ENCODE measurements at places on chromosomes 5 and 9.

DNA sequence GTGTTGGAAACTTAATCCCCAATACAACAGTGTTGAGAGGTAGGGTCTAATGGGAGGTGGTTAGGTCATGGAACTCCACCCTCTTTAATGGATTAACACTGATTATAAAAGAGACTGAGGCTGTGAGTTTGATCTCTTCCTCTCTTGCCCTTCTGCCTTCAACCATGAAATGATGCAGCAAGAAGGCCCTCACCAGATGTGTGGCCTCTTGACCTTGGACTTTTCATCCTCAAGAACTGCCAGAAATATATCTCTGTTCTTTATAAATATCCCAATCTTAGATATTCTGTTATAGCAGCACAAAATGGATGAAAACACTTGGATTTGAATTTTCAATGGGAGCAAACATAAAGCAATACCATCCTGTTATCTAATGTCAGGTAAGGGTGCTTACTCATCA lies 67.6 kb downstream of the NMUR2 start:
- no peak for DNase-seq

GRCh38 chr5:66553368-66553912 lies 42.8 kb upstream of the MAST4 start:
- no peak for DNase-seq

DNA sequence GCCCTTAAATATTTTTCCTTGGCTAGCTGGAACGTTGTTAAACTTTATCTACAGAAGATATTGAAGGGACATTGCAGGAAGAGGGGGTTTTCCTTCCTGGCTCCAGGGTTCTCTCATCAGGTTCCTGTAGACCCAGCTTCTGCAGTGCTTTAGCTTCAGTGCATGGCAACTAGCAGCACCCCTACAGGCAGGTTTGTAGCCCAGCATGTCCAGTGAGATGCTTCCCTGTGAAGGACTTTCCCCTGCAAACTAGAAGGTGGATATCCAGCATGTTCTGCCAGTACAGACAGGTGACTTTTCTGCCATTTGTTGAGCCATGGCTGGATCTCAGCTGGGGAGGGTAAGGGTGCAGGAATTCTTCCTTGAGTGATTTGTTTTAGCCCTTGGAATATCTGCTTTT lies 10.4 kb downstream of the CCL28 start:
- no peak for DNase-seq

- DNase-seq, result no peak
Measured at GRCh38 chr5:66874004-66874403, 277.8 kb downstream of the MAST4 start.

GRCh38 chr9:95048225-95049087 lies 269.1 kb downstream of the FANCC start:
- peak; percentile 85 for DNase-seq

- DNase-seq, result peak; percentile 30
Measured at GRCh38 chr5:112930082-112930344, 8.0 kb upstream of the REEP5 start.

- no peak for DNase-seq
Measured at GRCh38 chr9:77808751-77809081, 160.6 kb upstream of the GNA14 start.

GRCh38 chr5:61578858-61579503 lies 246.9 kb downstream of the ZSWIM6 start:
- no peak for DNase-seq

GRCh38 chr9:124255222-124255621 lies 2.5 kb upstream of the NEK6 start:
- no peak for DNase-seq

DNA sequence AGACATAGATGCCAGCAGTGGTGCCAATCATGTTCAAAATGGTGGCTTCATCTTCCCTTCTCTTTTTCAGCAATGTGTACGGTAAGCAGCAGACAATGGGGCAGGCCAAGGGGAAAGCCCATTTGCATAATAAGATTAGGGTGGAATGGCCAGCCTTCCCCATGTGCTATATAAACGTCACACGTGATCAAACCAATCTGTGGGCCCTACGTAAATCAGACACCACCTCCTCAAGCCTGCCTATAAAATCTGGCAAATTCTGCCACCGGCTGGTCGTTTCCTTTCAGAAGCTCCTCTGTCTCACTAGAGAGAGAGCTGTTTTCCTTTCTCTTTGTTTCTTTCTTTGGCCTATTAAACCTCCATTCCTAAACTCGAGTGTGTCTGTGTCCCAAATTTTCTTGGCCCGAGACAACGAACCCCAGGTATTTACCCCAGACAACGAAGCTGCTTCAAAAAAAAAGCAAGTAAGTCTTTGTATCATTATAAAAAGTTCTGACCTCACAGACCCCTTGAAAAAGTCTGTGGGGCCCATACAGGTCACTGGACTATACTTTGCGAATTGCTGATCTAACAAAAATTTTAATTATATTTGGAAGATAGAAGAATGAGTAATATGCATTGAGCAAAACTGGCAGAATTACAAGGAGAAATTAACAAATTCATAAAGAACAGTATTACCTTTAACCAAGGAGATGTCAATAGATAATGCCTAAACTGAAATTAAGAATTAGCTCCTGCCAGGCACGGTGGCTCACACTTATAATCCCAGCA lies 15.2 kb downstream of the ZBTB5 start:
- DNase-seq, result no peak

GRCh38 chr5:124103671-124104070 lies 591.7 kb downstream of the CSNK1G3 start:
- no peak for DNase-seq

DNA sequence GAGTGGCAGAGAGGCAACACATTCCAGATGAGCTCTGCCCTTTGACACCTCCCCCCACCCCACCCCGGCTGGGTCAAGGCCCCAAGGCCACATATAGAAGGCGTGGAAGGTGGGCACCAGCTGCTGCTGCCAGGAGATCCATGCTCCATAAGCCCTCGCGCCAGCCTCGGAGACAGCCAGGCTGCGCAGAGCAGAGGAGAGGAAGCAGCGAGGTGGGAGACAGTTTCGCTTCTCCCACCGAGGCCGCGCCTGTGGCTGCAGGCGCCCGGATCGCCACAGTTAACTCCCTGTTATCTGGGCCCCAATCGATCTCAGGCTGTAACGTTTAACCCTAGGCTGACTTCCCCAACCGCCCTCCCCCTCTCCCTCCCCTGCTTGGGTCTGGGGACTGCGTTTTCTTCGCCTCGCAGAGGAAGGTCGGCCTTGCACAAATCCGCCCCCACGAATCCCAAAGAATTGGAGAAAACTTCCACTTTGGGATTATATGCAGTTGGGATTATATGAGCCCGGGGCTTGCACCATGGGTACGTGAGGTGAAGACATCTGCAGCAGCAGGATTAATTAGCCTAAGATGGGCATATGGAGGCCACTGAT lies 1.1 kb upstream of the CXXC5 start:
- DNase-seq, result no peak

DNA sequence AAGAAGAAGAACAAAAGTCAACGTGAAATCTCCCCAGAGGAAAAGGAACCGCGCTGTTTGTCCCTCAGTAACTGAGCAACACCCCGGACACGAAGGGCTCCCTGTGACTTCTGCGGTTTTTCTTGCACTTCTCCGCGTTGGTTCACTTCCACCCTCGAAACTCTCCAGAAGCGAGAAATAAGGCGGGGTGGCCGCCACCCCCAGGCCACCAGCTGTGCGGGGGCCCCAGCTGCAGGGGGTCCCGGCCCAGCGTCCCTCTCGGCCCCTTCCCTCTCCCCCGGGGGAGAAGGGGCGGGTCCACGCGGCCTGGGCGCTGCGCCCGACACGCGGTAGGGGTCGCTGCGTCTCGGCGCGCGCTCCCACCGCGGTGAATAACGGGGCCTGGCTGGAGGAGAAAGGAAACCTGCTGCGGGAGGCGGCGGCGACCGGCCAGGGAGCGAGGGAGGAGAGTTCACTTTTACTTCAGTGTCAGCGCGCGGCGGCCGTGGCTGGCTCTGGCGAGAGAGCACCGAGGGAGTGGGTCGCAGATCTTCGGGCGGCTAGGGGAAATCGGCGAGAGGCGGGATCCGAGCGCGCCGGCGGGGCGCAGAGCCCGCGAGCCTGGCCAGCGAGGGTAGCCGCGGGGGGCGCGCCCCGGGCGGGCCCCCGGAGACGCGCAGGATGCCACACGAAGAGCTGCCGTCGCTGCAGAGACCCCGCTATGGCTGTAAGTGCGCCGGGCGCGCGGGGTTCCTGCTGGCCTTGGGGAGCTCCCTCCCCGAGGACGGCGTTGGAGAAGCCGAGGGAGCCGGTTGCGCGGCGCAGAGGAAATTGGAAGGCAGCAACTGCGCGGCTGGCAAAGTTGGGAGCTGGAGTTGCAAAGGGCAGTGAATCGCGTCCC lies at the start of gene IQGAP2:
Gene IQGAP2, plus strand, starts transcription at position 400 of the 880 bp plus-strand sequence. Its CDS starts 261 bp downstream, at position 661.
- peak; percentile 85 for DNase-seq

- DNase-seq, result no peak
Measured at GRCh38 chr9:82188817-82189216, 200.2 kb downstream of the SPATA31D1 start.

GRCh38 chr9:22452415-22453010 lies 5.9 kb downstream of the DMRTA1 start:
- no peak for DNase-seq

DNA sequence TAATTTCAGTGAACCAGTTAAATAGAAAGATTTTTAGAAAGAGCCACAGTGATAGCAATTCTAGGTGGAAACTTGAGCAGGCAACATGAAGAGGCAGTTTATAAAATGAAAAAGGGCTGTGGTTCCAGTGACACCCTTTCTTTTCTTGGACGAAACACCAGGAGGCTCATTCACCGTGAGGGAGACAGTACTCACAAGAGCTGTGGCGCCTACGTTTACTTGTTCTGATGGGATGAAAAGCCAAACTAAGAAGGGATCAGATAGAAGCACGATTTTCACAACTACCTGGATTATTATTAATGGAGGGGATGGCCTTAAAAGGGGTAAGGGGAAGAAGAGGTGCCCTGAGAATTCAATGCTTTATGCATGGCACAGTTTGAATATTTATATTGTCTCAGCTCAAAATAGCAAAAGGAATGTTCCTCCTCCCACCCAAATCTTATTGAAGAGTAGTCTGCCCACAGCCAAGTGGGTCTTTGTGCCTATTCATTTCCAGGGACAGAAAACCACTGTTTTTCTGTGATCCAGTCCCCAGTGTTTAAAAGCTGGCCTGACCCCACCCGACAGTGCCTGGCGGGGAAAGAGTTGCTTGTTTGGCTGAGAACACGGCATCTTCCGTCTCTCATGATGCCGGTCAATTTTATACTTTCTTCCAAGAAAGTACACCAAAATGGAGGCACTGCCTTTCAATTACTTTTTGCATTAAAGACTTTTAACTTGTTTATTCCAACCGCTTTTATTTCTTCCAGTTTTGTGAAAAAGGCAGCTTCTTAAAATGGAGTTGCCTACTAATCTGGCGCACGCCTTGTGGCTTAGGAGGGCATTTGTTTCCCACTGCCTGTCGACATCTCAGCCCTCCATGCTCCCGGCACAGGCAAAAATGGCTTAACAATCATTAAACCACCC lies 51.9 kb downstream of the HABP4 start:
- no peak for DNase-seq

DNA sequence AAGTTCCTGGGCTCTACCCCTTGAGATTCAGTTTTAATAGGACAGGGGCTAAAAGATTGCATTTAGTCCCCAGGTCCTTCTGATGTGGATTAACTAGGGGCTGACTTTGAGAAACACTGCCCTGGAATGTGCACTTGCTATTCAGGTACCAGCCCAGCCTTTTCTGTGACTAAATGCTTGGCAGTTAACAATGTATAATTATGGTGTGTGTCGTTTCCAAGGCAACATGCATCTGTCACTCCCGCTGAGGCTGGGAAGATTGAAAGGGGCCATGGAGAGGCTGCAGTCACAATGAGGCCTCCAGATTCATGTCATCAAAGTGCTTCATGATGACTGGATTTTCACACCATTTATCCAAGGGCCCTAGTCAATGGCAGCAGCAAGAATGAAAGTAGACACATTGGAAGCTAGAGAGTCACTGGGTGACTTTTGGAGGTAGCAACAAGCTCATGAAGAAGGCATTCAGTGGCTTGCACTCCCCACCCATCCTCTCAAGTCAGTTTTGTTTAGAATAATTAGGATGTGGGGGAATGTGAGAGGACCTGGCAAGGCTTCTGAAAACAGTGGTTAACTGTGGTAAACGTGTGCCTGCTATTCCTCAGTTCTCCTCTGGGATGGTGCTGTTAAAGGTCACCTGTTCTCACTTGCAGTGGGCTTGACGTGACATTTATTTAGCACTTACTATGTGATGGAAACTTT lies 28.3 kb downstream of the RAI14 start:
- DNase-seq, result no peak

Measured in germinal center (tissue), 1 donor.